ENCODE measurements at places on chromosomes 6 and 20.

- peak; percentile 41 for DNase-seq
These were observed 643 bp downstream of the CD24 start for GRCh38 chr6:106973836-106974335.

GRCh38 chr20:11761497-11761896 is 156.2 kb upstream of the BTBD3 start:
- DNase-seq: no peak

GRCh38 chr6:35160642-35161041 is 19.5 kb upstream of the TCP11 start:
- peak; percentile 14 for DNase-seq

GRCh38 chr20:13325033-13325432 is 104.0 kb downstream of the ISM1 start:
- DNase-seq: peak; percentile 20

DNA sequence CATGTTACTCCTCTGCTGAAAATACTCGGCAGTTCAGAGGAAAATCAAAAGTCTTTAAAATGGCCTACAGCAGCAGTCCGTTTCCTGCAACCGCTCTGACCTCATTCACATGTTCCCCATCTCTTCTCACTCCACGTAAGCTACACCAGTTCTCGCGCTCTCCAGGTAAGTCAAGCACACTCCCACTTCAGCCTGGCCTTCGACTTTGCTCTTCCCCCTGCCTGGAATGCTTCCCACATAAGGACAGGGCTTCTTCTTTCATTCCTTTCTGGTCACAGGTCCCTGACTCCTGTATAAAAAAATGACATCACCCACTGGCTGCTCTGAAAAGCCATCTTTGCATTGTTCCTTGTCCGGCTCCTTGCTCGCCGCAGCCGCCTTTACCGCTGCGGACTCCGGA is 42.7 kb downstream of the MGME1 start:
- no peak for DNase-seq

- no peak for DNase-seq
These were observed 508.1 kb upstream of the ID4 start for GRCh38 chr6:19329078-19329477.

GRCh38 chr6:141848029-141848890 is 284.5 kb upstream of the GJE1 start:
- no peak for DNase-seq

- no peak for DNase-seq
These were observed 91.0 kb upstream of the MEI4 start for GRCh38 chr6:77561768-77562314.

DNA sequence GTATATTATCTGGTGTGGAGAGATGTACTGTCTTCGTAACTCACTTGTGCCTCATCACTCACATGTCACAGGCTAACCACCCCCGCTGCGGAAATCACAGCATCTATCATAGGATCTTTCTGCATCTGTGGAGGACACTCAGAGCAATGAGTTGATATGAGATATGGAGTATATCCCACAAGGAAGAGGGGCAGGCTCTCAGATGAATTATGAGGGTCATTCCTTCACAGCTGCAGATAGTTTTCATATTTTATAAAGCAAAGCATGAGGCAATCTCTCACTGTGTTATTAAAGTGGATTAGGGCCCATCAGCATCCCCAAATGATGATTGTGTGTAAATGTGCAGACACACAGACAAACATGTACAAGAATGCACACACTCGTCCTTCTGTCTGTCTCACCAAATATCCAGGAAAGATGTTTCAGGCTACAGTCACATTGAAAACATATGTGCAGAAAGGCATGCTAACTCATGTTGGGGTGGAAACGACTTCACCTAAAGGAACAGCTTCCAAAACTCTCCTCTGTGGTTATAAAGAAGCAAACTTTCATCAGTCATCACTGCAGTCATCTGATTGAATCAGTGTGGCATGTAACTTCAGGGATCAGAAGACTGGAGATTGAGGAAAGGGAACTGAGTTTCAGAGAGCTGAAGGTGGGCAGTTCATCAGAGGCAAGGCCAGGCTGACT is 164.7 kb downstream of the FOXC1 start:
- no peak for DNase-seq

- no peak for DNase-seq
These were observed 153.6 kb downstream of the CD83 start for GRCh38 chr6:14270925-14271788.

DNA sequence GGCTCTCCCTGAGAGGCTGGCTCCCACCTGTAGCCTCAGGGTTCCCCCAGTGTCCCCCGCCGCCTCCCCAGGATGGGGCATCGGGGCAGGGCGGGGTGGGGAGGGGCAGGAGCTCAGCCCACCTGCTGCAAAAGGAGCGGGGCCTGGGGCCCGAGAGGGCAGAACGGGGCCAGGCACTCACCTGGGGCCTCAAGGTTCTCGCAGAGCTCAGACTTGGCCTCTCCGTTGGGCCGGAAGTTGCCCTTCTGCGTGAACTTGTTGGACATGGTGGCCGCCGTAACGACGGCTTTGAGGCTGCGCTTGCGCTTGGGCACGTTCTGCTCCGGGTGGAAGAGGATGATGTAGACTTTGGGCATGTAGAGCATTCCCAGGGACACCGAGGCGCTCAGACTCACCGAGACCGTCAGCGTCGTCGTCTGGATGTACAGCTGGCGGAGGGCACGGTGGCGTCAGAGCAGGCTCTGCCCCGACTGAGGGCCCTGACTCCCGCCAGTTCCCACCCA is 117.9 kb downstream of the GRM4 start:
- DNase-seq: no peak

DNA sequence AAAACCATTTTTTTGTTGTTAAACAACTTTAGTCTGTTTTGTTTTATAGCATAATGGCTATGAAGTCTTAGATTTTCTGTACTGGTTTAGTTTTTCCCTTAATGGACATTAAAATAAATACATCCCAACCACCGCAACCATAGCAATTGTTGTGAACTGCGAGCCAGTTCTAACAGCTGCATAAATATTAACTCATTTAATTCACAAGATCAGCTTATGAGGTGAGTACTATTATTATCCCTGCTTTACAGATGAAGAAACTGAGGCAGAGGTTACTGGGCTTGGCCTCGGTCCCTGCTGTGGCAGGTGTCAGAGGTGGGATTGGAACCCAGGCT is 23.1 kb downstream of the MOCS3 start:
- no peak for DNase-seq

GRCh38 chr20:61487346-61487996 is 235.4 kb downstream of the CDH4 start:
- DNase-seq: no peak

GRCh38 chr6:109308018-109308492 is 74.2 kb downstream of the CD164 start:
- no peak for DNase-seq
